ENCODE measurements at places on chromosomes 4 and X.
A peak's percentile ranks its signal among the peaks of the same experiment; 100 is the strongest.

DNA sequence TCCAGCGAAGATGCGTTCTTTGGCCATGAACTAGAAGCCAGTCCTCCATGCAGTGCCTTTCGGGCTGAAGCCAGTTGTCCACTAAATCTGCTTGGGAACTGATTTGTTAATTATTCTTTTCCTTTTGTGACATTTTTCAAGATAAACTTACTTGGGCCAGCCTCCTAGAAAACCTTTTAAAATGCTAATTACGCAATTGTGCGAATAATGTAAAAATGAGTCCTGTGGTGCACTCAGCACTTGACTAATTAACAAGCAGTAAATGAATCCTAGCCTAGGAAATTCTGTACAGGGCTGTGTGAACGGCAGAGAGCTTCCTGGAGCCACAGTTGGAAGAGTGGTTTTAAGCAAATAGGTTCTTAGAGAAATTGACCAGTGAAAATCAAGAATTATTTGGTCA, 149.9 kb upstream of the SCML1 start:
- DNase-seq, result no peak

GRCh38 chrX:25343060-25343459, 327.3 kb upstream of the ARX start:
- no peak for DNase-seq

GRCh38 chrX:10875995-10876394, 235.1 kb upstream of the HCCS start:
- no peak for DNase-seq

DNA sequence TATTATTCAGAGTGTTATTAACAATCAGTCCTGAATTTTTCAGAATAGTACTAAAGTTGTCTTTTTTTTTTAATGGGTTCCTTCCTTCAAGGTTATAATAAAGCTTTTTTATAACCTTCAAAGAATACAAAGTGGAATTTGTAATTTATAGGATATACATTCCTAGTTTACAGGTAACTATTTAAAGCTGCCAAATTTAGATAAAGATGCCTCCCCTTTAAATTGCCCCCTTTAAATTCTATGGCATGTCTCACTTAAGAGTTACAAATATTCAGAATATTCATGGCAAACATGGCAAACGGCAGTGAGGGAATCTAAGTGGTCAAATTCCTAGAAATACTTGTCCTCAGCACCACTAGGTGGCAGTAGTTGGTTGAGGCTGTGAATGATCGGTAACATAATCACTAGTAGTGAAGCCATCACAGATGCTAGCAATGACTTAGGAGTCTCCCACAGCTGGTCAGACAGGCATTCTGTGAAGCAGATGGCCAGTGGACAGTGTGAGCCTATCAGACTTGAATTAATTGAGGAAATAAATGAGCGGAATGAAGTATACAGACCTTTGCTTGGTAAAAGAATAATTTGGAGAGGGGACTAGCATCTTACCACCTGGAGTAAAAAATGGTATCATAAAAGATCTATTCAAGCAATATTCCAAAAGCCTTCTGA, 86.4 kb downstream of the CBR4 start:
- DNase-seq, result peak; percentile 67

GRCh38 chr4:130110189-130110588, 1014.2 kb downstream of the C4orf33 start:
- DNase-seq, result no peak

DNA sequence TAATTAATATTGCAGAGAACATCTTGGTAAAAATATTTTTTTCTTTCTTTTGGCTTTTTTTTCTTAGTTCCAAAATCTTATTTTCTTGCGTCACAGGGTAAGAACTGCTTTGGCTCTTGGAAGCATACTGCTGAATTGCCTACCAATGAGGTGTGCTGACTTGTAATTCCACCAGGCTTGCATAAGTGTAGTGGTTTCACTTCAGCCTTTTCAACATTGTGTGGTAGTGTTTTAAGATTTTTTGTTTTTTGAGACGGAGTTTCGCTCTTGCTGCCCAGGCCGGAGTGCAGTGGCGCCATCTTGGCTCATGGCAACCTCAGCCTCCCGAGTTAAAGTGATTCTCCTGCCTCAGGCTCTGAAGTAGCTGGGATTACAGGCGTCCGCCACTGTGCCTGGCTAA, 42.4 kb downstream of the N4BP2 start:
- DNase-seq, result no peak

- no peak for DNase-seq
Observed at GRCh38 chr4:146370841-146371240, 150.9 kb downstream of the SLC10A7 start.
